Mucosa of descending colon (tissue), 3 donors: ENCODE measurements at places on chromosomes 3 and 15. TPM values are rescaled to one million over a fixed set of nuclear protein-coding genes. Genes with fewer than 3 reads are reported as not detected.

DNA sequence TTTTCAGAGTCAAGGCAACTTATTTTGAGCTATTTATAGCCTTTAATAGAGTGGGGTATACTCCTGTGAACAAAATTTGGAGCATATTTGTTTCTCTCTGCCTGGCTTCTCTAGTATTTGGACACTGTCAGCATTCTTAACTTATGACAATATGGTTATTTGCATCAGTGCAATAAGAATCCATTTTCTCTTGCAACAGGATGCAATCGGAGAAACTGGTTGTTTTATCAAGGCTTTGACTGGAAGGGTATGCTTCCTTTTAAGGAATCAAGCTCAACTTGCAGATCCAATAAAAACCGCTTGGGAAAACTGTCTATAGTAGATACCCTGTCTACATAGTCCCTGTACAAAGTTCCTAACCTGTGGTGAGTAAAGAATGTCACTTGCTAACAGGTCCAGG, 106.7 kb downstream of the DPH6 start:
- no peak for DNase-seq

GRCh38 chr3:149615731-149616221, 42.0 kb downstream of the WWTR1 start:
- no peak for DNase-seq

DNA sequence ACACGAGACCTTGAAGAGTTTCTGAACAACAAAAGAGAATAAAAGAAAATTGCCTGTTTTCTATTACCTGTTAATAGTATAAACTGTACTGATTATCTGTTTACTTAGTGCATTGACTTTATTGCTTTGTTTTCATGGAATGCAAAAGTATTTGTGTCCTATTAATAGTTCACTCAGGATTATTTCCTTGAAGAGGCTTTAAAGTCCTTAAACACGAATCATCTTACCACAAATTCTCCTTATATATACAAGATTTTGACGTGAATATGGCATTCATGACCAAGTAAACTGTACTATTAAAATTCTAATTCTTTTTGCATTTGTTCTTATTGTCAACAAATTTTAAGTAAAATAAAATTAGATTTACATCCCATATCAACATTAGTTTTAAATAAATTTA, 513.0 kb downstream of the NTRK3 start:
- DNase-seq = no peak

GRCh38 chr3:5197470-5198312, 10.2 kb downstream of the EDEM1 start:
- no peak for DNase-seq

GRCh38 chr15:52102463-52102862, 10.1 kb downstream of the BCL2L10 start:
- DNase-seq = no peak

DNA sequence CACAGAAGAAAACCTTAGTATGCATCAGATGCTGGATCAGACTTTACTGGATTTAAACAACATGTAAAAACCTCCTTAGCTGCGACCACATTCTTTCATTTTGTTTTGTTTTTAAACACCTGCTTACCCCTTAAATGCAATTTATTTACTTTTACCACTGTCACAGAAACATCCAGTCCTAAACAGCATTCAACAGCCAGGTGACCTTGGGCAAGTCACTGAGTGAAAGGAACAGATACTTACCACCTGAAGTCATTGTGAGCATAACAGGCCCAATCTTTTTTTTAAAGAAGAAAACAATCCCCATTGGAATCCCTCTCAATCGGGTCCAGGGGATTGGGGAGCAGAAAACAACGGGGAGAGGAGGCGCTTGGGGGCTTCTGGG, 390 bp downstream of the STARD5 start:
- no peak for DNase-seq

- DNase-seq = no peak
Measured at GRCh38 chr15:92906563-92907081, 6.5 kb downstream of the CHD2 start.

DNA sequence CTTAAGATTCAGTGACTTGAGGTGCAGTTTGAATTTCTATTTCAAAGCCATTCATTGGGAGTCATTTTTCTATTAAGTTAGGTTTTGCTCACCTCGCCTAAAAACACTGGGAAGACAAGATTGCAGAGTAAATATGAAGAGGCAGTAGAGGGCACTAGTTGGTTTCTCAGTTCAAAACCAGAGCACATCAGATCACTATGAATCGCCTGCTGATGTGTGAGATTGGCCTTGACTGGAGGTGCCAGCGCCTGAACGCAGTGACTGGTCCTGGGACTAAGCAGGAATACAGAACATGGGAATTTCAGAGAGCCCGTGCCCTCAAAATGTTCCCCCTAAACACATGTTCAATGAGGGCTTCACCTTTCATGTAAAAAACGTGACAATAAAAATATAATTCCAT, 229.0 kb downstream of the ITPR1 start:
- DNase-seq = no peak

DNA sequence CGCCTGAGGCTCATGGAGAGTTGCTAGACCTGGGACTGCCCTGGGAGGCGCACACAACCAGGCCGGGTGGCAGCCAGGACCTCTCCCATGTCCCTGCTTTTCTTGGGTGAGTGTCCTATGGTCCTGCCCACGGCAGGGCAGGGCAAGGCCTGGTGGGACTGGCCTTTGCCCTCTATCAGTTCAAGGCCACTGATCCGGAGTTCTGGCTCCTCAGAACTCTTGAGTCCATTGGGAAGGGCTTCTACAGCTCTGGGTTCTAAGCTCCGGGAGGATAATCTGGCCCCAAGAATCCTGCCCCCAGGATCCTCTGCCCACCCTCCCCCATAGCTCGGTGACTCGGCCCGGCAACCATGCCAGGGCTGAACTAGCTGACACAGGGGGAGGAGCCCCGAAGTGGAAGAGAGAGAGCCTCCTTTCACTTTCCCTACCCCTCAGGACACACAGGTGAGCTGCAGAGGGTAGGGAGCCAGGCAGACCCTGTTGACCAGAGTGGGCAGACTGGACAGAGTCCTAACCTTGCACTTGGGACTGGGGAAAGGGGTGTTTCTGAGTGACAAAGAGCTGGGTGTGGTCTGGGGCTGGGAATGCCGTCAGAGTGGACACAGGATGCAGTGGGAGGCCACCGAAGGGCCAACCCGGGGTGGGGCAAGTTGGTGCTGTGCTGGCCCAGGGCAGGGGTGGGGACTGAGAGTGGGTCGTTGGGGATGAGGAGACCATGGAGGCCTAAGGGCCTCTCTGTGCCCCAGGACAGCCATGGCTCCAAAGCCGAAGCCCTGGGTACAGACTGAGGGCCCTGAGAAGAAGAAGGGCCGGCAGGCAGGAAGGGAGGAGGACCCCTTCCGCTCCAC, 664 bp downstream of the PARP3 start:
- peak; percentile 83 for DNase-seq

- DNase-seq = no peak
Measured at GRCh38 chr3:198026620-198027019, 66.6 kb downstream of the LMLN start.

- no peak for DNase-seq
Measured at GRCh38 chr3:31028766-31029165, 134.3 kb upstream of the GADL1 start.

GRCh38 chr3:150527464-150528255, 18.6 kb downstream of the SERP1 start:
- DNase-seq = no peak

DNA sequence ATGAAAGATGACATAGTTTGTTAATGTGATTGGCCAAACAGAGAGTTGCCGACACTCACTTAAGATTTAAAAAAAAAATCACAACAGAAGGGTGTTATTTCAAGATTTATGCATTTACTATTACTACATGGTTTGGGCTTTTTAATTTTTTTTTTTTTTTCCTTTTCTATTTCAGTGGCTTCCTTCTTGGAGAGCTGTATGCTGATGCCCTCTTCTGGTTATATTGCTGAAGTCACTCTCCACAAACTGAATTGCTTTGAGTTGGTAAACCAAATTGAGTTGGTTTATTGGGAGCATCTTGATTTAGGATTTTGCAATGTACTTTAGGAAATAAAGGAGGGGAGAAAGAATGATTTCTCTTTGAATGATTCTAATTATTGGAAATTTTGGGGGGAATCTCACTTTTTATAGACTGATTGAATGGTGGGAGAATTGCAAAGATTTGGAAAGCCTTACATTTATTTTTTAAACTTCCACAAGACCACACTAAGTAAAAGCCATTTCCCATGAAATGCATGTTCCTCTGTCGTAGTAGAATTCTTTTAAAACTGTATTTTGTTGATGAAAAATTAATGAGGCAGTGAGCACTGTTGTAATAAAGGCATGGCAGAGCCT, 186.6 kb upstream of the FEZF2 start:
- DNase-seq = no peak

DNA sequence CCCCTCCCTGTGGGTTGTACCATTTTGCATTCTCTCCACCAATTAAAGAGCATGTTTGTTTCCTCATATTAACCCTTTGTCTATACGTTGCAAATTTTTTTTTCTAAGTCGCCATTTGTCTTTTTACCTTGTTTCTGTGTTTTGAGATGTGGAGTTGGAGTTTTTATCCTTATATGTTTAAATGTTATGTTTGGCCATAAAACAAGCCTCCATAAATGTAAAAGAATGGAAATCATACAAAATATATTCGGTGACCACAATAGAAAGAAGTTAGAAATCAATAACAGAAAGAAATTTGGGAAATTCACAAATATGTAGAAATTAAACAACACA, 29.2 kb downstream of the LRRK1 start:
- DNase-seq = no peak

DNA sequence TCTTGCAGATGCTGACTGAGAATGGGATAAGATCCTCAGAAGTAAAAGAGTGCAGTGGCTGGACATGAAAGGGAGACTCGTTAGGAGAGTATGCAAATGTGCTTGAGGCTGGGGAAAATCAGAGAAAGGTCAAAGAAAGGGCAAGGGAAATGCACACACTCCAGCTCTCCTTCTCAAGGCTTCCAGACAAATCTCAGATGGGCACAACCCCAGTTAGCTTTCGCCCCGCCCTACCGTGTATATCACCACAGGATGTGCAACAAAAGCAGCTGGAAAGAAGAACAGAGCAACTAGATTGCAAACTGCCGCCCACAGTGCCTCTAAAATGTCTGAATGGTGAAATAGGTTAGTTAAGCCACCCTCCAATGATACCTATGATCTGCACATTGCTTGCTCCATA, 63.9 kb downstream of the CERS3 start:
- DNase-seq = no peak

GRCh38 chr3:166570102-166570501, 732.9 kb upstream of the BCHE start:
- DNase-seq = no peak

DNA sequence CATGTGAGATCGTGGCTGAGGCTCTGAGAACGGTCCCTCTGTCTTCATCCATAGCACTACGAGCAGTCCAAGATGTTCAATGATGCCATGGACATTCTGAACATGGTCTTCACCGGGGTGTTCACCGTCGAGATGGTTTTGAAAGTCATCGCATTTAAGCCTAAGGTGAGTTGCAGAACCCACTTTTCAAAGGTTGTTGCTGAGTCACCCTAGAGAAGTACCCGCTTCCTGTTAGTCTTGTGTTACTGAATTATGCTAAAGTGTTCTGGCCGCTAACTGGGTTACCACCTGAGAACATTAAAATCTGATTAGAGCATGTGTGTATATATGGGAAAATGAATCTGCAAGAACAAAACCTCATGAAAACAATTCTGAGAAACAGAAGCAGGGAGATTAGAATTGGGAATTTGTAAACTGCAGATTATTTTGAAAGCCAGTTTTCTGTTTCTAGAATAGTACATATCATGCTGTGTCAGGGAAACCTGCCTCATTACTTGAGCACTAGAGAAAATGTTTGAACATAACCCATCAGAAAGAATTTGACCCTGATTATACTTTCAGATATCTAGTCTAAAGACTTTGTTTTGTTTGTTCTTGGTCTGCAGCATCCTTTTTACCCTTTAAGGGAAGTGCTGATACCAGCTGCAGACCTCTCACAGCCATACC, 92.6 kb downstream of the CHDH start:
- DNase-seq = no peak

- no peak for DNase-seq
Measured at GRCh38 chr15:20659265-20659664, 117.7 kb upstream of the GOLGA6L6 start.

GRCh38 chr15:66860844-66861243, 158.8 kb downstream of the SMAD6 start:
- no peak for DNase-seq

DNA sequence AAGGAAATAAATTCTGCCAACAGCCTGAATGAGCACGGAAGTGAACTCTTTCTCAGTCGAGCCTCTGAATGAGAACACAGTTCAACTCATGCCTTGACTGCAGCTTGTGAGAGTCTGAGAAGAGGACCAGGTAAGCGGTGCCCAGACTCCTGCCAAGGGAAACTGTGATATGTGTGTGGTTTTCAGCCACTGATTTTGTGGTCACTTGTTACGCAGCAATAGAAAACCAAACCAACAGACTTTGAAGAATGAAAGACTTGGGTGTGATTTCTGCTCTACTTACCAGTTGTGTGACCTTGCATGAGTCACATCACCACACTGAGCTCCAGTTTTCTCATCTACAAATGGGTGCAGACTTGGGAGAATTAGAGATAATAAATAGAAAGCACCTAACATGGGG, 30.6 kb upstream of the FAM107A start:
- no peak for DNase-seq

GRCh38 chr3:112304611-112305010, 10.6 kb upstream of the SLC9C1 start:
- no peak for DNase-seq

DNA sequence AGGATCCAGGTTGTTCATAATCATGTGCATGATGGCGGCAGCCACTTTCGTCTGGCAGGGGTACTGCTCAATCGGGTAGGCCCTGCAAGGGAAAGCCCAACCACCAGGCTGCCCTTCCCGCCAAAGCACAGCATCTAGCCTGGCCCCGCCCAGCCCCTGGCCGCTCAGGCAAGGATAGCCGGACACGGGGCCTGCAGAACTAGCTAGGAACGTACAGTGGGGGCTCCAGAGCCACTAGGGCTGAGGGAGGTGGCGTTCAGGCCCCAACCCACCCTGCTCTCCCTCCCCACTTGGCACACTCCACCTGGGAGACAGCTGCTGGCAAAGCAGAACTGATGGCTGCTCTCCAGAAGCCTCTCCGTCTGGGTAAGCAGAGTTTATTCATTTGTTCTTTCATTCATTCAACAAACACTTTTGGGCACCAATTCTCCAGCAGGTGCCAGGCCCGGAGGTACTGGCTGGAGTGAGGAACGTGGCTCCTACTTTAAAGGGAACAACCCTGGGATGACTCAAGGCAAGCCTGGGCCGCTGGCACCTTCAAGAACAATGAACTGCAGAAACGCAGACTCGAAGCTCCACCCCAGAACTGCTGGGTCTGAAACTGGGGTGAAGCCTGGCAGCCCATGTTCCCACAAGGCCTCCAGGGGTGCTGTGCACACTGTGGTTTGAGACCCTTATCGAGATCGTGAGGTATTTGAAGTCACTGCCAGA, 7.8 kb downstream of the UROC1 start:
- no peak for DNase-seq

GRCh38 chr3:125032100-125032643, 23.6 kb downstream of the HEG1 start:
- no peak for DNase-seq

- no peak for DNase-seq
Measured at GRCh38 chr15:48062148-48062872, 58.5 kb upstream of the SLC24A5 start.

Gene ATP6V1A
- total RNA-seq = 82.6 TPM

Gene SOX2
- total RNA-seq = 5.7 TPM

Gene FBXL22
- total RNA-seq = 37.5 TPM

Gene AGBL1
- total RNA-seq = not detected

Gene CAMP
- not detected for total RNA-seq

Gene FBXW12
- not detected for total RNA-seq

Gene MYH15
- total RNA-seq = 0.46 TPM
